Hematopoietic multipotent progenitor cell (in vitro differentiated cells): ENCODE measurements at places on chromosomes 7 and 10. TPM values are rescaled to one million over a fixed set of nuclear protein-coding genes. Genes with fewer than 3 reads are reported as not detected.
A peak's percentile ranks its signal among the peaks of the same experiment; 100 is the strongest.

Gene C7orf57
- total RNA-seq = 0.27 TPM

Gene CDHR3
- not detected for total RNA-seq

Gene OR2A42
- total RNA-seq = under 0.01 TPM

Gene GPR26
- total RNA-seq = under 0.01 TPM

Gene SPDYE18
- 0.54 TPM for total RNA-seq

Gene STN1
- total RNA-seq = 34.5 TPM

Gene GSTO2
- 5.7 TPM for total RNA-seq

GRCh38 chr10:14674376-14675050, 100.2 kb downstream of the FAM107B start:
- no peak for DNase-seq

- peak; percentile 59 for DNase-seq
These were observed 30.4 kb upstream of the DDC start for GRCh38 chr7:50595491-50596102.

DNA sequence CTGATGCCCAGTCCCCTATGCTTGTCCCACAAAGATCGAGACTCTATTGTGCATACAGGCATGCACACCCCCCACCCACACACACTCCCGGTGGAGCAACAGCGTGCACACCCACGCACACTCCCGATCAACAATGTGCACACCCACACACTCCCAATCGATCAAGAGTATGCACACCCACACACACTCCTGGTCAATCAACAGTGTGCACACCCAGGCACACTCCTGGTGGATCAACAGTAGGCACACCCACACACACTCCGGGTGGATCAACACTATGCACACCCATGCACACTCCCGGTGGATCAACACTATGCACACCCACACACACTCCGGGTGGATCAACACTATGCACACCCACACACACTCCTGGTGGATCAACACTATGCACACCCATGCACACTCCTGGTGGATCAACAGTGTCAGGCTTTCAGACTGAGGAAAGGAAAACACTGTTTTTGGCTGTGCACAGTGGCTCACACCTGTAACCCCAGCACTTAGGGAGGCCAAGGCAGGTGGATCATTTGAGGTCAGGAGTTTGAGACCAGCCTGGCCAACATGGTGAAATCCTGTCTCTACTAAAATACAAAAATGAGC, 118.8 kb downstream of the PTPRN2 start:
- no peak for DNase-seq

- DNase-seq = no peak
These were observed 166.1 kb downstream of the GRK5 start for GRCh38 chr10:119373294-119374102.

GRCh38 chr7:39527296-39527695, 38.9 kb upstream of the YAE1 start:
- no peak for DNase-seq

DNA sequence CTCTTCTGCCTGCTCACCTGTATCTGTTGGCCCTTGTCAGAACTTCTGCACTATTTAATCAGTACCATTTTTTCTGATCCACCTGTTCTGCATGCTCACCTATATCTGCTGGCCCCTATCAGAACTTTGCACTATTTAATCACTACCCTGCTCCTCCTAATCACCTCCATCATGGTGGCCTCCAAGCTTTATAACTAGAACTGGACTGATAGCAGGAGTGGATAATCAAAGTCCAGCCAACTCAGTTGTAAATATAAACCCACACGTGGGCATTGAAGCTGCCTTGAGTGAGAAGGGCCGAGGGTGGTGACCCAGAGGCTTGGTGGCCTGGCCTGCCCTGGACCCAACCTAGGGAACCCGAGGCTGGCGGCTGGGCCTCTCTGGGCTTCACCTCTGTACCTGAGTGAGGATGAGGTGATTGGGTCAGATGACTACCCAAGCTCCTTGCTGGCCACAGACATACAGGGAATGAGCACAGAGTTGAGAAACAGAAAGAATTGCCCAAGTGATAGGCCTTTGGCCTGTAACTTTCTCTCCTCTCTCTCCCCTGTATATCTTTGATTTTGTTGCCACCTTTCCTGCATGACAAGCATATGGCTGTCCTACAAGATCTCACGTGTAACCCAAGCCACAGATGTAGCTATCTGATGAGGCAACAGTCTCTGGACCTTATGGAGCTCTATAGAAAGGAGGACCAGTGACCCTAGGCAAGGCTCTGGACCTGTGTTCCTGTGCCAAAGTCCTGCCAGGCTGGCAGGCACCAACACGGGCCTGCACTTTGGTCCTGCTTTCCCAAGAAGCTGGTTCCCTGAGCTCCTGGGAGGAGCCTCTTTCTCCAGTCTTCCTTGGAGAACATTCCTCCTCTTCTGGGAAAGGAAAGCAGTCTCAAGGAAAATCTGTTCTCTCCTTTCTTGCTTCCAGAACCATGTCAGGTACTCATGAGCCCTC, 23.4 kb upstream of the FAM3C start:
- no peak for DNase-seq

GRCh38 chr7:37732253-37732652, 48.7 kb downstream of the GPR141 start:
- peak; percentile 65 for DNase-seq

GRCh38 chr7:48168159-48168558, 3.1 kb upstream of the ABCA13 start:
- no peak for DNase-seq

- DNase-seq = no peak
These were observed 12.5 kb downstream of the STN1 start for GRCh38 chr10:103905441-103905840.

DNA sequence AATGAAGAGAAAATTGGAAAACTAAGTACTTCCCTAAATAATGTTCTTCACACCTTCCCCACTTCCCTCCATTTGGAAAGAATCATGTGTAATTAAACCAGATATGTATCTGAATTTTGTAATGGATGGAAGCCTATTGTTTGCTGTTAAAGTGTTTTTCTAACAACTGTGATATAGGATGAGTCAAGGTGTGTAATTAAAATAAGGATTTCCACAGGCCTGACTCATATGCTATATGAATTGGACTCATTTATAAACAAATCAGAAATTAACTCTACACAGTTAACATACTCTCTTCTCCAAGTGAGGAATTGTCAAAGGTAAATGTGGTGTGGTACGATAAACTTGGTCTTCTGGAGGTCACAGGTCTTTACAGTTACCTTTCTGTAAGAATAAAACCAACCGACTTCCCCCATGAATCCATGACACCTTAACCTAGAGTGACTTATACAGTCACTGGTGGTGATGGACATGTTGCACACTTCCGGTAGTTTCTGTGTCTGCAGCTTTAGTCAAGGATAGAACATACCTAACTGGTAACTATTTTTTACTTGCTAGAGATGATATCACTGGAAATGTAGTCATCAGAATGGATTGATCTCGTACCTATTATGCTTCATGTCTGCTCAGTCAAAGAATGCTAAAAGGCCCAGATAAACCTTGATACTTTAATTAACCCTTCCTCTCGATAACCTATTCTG, 12.8 kb downstream of the PNLIPRP3 start:
- DNase-seq = no peak

DNA sequence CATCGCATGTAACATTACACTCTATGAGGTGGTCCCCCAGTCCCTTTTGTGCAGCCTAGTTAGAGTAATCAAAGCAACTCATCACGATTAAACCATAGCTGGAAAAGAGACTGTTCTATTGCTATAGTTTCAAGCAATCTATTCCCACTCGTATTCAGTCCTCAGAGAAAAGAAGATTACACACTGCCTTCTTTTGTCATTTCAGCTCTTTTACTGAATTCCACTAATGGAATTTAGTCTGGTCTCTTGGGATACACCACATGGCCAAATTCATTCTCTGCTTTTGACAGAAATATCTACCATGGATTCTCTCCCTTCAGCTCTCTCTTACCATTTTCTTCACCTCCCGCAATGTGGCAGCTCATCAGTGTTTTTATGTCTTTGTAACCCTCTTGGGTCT, 108.9 kb upstream of the HDAC9 start:
- no peak for DNase-seq

GRCh38 chr10:4102802-4103344, 317.9 kb upstream of the KLF6 start:
- DNase-seq = no peak

DNA sequence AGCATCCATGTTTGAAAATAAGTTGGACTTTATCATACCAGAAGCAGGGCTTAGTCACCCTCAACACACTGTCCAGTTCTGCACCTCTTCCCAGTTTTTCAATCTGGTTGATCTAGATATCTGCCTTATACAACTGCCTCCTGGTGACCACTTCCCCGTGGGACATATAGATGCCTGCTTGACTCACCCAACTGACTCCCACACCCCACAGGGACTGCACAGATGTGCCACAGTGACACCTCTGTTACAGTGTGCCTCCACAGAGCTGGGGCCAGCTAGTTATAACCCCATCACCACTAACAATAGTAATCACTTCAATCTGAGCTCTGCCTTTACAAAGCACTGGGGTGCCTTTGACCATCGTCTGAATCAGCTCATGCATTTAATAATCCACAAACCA, 82.6 kb upstream of the AOAH start:
- no peak for DNase-seq

DNA sequence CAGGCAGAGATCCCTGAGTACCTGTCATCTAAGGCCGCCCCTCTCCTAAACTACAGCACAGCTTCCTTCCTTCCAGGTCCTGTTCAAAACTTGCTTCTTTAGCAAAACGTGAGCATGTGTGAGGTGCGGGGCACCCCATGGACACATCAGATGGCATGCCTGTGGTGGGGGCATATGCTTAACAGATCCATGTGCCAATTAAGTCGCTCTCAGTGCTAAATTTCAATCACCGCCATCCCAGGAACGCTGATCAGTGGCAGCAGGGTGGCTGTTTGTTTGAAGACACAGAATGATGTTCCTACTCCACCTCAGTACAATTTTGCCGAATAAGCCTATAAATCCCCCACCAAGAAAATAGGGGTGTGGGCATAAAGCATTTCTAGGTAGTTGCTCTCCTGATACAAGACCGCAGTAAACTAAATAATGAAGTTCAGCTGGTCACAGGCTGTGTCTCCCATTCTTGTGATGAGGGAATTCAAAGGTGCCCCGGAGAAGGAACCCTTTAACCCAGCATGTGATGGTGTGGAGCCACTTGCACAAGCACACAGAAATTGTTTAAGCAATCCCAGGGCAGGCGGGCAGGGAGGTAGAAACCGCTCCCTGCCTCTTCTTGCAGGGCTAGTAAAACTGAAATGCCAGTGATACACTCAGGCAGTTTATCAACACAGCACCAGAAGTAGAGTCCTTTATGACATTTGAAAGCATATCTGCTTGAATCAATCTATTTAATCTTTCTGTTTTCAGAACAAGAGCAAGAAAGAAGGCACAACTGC, 205.7 kb downstream of the SORCS1 start:
- no peak for DNase-seq

- DNase-seq = no peak
These were observed 22.5 kb downstream of the CFTR start for GRCh38 chr7:117502331-117502730.

DNA sequence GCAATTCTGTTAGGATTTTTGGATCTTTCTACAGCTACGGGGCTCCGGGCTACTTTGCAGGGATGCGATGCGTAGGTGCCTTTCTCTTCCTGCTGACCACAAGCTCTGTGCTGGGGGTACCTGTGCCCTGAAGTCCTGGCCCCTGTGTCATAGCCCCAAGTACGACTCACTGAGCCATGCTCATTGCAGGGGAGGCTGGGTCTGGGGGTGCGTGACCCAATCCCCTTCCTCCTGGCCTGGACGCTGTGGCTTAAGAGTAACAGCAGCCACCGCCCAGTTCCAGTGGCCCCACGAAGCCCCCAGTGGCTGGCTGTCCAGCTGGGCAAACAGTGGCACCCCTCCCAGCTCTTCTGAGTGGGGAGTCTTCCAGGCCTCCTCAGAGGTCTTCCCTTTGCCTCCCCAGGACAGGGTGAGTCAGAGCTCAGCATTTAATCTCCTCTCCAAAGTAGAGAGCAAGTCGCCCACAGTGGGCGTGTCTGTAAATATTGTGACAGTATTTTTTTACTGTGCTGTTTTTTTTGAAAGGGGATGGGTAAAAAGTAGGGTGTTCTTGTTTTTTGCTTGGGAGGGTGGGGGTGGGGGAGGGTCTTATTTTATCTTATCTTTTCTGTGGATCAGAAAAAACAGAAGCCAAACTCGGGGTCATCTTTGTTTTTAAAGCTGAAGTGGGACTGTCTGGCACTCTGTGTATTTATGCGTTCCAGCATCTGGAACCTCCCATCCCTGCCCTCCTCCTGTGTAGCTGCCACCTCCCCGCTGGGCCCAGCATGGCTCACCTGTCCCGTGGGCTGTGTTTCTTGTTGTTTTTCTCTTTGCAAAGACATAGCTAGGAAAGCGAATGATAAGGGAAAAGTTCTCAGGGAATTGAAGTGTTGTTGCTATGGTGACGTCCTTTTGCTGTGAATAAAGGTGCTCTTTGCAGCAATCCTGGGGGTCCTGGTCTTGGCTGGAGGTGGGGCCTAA, 8.2 kb downstream of the LFNG start:
- DNase-seq = peak; percentile 33

DNA sequence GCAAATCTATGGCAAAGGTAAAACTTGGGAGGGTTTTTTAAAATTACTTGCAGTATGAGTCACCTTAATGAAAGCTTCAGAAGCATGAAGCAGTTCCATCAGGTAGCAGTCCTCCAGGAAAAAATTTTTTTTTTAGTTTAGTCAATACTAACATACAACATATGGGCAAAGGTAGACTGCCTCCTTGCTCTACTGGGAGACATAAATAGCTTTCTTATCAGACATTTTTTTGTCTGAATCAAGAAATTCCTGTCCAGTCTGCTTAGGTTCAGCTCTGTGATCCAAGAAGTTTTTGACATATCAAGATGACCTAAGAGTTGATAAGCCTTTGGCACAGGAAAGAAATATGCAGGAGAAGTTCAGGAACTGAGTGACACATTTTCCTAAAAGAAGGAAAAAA, 171.5 kb upstream of the TCF7L2 start:
- DNase-seq = no peak
